ENCODE measurements at places on chromosomes 11 and 22.

GRCh38 chr11:111186308-111186915, 59.1 kb upstream of the POU2AF2 start:
- no peak for DNase-seq

- no peak for DNase-seq
Measured at GRCh38 chr22:46914481-46914880, 152.0 kb downstream of the TBC1D22A start.

DNA sequence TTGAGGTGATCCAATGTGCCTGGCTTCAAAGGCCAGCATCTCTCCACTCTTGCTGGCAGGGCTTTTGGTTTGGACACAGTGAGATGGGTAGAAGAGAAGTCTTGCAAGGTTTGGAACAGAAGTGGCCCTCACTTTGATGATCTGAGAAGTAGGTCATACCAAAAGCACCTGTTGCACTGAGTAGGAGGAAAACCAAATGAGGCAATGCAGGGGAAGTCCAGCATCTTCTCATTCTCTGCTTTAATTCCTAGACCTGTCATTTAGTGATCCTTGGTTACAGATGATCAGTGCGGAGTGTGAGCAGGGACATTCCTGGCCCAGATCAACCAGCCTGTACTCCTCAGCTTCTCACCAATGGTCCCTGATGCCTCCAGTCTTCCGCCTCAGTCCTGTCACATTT, 990.5 kb downstream of the OPCML start:
- DNase-seq = no peak

- no peak for DNase-seq
Measured at GRCh38 chr11:127362754-127363308, 362.3 kb upstream of the KIRREL3 start.

- no peak for DNase-seq
Measured at GRCh38 chr22:20256551-20257211, 11.4 kb downstream of the RTN4R start.

DNA sequence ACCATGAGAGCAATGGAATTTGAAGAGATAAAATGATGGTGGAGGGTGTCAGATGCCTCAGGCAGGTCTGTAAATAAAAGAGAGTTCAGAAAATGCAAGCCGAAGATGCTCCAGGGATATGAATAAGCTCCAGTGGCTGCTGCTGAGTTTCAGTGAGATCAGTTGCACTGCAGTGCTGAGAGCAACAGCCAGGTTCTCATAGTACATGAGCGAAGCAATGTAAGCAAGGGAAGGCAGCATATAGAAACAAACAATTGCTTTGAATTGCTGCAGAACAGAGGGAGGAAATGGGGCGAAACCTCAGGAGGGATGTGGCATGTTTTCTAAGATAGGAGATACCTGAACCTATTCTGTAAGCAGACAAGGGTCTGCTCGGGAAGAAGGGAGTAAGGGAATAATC, 369.5 kb downstream of the AASDHPPT start:
- DNase-seq = no peak

- DNase-seq = no peak
Measured at GRCh38 chr11:98740321-98740720, 280.4 kb upstream of the CNTN5 start.

- DNase-seq = no peak
Measured at GRCh38 chr11:77503006-77503405, 29.1 kb upstream of the PAK1 start.

DNA sequence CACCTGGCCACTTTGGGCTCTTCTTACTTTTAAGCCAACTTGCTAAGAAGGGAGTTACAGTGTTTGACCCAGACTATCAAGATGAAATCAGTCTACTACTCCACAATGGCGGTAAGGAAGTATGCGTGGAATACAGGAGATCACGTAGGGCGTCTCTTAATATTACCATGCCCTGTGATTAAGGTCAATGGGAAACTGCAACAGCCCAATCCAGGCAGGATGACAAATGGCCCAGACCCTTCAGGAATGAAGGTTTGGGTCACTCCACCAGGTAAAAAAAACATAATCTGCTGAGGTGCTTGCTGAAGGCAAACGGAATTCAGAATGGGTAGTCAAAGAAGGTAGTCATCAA, 1.0 kb upstream of the YPEL4 start:
- DNase-seq = no peak

DNA sequence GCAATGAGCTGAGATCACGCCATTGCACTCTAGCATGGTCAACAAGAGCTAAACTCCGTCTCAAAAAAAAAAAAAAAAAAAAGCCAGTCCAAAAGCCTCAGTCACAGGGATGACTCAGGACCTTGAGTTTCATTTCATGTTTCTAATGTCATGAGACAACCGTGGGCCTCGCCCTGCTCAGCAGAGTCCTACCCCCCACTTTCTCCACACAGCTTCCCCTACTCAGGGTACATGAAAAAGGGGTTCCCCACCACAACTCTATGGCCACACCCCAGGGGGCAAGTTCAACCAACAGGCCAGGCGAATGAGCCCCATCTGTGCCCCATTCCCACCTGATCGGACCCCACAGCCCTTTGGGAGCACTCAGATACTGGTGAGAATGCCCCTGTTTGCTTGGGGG, 24.3 kb upstream of the ADA2 start:
- no peak for DNase-seq

DNA sequence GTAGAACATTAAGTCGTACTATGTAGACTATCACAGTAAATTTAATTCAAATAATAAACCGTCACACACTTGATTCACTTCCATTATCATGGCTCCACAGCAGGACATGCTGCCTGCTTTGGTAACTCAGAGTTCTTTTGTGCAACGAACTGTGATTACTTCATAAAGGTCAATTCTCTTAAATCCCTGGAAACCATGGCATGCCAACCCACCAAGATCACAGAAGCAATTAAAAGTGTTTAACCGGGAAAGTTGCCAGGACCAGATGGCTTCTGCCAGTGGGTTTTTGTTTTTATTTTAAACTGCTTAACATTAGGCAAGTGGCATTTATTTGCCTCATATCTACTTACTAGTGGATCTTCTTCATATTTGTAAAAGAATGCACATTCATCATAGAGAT, 1162.1 kb downstream of the DLG2 start:
- DNase-seq = no peak

GRCh38 chr11:444396-445144, 2.8 kb upstream of the ANO9 start:
- DNase-seq = no peak

DNA sequence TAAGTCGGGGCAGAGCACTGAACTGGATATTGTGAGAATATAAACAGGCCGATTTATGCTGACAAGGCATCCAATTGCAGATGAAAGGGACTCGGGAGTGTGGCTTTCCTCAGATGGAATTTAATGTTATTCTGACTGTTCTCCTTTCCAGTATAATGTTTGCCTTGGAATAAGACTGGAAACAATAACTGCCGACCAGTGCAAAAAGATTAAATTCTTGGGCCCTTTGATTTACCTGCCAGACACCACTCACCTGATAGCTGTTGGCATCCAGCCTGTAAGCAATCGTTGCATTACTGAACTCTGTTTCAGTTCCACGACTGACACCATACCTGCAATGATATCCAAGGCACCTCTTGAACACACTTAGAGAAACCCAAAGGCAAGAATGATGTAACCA, 10.9 kb downstream of the NUP160 start:
- DNase-seq = no peak

DNA sequence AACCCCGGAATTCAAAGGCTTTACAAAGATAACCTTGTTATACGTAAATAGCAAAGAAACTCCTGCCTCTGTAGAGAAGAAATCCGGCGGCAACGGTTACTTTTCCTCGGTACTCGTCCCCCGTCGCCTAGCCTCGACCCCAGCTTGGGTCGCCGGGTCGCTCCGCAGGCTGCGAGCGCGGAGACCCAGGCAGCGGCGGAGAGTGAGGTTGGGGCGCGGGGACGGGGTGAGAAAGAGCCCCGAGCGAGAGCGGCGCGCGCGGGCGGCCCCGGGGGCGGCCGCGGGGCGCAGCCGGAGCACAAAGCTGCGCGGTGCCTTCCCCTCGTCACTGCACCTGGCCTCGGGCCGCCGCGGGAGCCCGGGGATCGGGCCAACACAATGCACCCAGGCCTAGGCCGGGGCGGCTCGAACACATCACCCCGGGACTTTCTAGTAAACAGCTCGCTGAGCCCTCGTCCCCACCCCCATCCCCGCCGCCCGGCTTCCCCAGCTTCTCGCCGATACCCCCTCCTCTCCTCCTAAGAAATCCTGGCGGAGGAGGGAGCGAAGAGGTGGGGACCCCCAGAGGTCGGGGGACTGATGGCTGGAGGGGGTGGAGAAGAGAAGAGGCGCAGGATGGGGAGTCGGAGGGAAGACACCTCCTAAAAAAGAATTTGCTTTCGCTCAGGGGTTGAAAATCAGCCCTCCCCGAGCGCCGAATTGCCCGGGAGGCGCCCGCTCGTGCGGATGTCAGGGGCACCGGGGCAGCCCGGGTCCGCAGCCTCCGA, 845 bp downstream of the MPPED2 start:
- no peak for DNase-seq

DNA sequence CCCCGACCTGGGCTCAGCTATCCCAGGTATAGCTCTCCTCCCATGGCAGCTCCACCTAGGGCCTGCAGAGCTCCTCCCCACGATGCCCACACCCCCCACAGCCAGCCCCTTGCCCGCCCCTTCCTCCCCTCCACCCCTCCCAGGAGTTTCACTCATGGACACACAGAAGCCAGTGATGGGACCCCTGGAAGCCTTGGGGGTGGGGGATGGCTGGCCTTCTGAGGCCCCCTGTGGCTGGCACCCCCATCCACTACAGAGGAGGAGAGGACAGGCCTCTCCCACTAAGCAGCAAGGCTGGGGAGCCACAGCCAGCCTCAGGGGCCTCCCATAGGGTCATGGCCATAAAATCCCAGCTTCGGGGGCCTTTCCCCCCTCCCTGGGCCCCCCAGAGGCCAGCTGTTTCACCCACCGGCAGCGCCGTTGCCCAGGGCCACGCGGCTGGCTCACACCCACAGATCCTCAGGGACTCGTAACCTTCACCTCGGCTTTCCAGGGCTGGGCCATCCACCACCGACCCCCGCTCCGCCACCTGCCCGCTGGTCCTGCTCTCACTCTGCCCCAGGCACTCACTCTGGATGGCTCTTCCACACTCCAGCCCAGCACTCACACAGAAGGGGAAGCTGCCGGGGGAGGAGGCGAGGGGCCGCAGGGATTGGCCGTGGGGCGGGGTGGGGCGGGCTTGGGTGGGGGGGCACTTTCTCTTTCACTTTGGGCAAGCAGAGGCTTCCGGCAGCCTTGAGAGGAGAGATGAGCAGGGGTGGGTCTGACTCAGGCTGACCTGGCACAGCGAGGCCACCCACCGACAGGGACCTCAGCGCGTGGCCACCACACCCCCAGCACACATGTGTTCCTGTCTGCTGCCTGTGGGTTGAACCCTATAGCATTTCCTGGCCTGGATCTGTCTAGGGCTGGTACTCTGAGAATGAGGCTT, 2.2 kb downstream of the SLC25A22 start:
- peak; percentile 38 for DNase-seq

DNA sequence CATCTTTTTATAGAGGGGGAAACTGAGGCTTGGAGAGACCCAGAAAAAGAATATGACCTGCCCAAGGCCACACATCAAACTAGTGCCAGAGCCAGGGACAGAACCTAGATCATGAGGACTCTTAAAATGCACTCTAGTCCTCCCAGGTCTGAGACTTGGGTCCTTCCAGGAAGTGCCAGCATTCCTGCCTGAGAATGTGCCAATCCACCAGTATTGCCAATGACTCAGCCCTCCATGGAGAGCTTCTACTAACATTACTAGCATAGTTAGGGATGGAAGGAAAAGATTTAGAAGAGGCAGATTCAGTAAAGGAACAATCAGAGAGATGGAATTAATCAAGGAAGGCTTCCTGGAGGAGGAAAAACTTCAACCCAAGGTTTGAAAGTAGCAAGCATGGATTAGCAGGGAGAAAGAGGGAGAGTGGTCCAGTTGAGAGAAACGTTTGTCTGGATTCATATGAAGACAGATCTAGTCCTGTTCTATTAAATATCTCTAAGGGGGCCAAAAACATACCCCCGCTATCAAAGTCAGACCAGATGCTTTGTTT, 20.1 kb upstream of the SMIM35 start:
- DNase-seq = no peak

DNA sequence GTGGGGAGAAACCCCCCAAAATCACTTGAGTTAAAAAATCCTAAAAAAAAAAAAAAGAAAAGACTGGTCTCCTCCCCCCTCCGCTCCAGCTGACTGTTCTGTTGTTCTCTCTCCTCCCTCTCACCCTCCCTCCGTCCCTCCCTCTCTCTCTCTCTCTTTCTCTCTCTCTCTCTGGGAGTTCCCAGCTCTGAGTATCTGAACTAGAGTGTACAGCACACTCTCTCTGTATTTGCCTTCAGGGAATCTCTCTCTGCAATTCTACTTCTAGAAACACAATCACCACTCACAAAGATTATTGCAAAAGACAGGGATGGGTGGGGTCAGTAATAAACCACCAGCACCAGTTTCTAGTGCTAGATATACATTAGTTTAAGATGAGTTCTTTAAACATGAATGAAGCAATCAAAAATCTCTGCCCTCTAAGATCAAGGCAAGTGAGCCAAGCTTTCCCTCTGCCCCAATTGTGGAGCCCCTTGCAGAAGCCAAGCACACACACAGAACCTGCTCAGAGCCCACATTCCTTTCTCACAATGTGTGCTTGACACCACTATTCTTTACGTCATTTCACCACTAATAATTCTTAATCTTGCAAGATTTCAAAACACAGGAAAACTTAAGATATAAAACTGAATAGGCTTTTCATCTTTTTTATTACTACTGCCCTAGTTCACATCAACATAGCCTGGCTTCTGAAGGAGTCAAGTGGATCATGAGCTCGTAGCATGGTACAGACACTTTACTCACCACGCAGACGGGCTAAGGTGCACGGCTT, 133.5 kb downstream of the RBFOX2 start:
- DNase-seq = no peak

DNA sequence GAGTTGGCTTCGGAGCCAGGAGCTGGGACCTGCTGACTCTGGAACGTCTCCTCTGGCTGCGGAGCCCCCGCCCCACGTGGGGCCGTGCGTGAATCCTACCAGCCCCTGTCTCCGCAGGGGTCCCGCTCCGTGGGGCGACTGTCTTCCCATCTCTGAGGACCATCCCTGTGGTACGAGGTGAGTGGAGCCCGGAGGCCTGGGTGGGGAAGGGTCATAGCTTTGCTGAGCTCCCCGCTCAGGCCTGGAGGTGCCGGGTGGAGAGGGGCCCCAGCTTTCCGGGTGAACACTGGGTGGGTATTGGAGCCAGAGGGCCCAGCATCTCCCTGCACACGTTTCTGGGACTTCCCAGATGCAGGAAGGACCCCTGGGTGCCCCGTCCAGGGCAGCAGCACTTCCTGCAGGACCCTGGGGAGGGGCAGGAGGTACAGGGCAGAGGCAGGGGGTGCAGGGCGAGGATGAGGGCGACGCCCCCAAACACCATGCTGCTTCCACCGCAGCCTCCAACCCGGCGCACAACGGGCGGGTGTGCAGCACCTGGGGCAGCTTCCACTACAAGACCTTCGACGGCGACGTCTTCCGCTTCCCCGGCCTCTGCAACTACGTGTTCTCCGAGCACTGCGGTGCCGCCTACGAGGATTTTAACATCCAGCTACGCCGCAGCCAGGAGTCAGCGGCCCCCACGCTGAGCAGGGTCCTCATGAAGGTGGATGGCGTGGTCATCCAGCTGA, 3.8 kb downstream of the MUC5AC start:
- no peak for DNase-seq

- DNase-seq = no peak
Measured at GRCh38 chr11:32434356-32435151, 785 bp downstream of the WT1 start.

Data from stimulated activated CD8-positive, alpha-beta memory T cell treated with anti-CD3 and anti-CD28 coated beads, Interleukin-2, amount 100 ng/mL, for 1 hour (primary cell).